ENCODE measurements at places on chromosomes 1 and 21.

DNA sequence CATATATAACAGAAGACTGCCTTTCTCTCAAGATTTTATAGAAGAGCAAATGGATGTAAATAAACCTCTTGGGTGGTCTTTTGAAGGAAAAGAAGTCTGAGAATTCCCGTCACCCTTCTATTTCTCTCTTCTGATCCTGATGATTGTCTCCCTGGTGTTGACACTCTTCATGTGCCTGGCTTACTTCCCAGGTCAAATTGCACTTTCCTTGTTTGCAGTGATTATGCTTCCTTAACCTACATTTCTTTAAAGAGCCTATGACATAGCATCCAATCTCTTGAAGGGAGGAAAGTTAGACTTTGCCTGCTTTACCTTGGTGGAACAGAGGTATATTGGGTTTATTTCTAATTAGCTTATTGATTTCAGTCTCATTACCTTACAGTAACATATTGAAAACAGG is 80.1 kb downstream of the LRRC53 start:
- no peak for DNase-seq

DNA sequence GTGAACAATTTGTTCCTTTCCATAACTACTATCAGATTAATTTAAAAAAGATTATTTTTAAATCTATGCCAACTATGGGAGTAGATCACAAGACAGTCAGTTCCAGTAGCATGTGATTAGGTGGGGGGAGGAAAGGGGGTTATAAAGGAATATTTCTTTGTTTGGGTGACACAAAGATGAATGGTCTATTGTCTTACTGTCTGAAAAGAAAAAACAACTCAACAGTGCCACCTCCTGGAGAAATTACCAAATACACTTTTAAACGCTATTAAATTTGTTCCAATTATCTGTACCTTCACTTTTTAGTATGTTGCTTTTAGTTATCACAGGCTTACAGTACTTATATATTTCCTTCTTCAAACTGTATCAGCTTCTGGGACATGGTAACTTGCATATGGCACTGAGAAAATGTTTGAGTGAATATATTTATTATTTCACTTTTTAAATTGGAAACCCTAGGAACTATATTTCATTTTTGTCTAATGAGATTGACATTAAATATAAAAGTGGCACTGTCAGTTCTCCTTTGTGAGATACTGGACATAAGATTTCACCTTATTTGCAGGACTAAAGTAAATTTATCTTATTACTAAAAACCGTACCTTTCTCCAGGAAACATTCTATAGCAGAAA is 1.7 kb upstream of the SORT1 start:
- DNase-seq: no peak

DNA sequence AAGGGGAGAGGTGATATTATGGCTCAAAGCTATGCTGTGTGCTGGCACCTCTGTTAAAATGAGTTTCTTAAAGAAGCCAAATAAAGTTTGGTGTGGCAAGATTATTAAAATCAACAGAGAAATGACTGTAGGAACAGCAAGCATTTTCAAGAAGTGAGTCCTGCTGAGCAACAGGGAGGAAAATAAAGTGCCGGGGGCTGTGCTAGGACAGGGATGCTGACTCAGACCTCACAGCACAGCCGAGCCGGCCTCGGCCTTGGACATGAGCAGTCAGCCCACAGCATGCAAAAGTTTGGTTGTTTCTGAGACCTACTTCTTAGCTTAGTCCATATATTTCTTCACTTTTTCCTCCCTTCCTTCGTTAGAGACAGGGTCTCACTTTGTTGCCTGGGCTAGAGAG is 19.2 kb downstream of the CNIH3 start:
- DNase-seq: no peak

GRCh38 chr1:245365095-245366020 is 210.6 kb downstream of the KIF26B start:
- DNase-seq: peak; percentile 69

DNA sequence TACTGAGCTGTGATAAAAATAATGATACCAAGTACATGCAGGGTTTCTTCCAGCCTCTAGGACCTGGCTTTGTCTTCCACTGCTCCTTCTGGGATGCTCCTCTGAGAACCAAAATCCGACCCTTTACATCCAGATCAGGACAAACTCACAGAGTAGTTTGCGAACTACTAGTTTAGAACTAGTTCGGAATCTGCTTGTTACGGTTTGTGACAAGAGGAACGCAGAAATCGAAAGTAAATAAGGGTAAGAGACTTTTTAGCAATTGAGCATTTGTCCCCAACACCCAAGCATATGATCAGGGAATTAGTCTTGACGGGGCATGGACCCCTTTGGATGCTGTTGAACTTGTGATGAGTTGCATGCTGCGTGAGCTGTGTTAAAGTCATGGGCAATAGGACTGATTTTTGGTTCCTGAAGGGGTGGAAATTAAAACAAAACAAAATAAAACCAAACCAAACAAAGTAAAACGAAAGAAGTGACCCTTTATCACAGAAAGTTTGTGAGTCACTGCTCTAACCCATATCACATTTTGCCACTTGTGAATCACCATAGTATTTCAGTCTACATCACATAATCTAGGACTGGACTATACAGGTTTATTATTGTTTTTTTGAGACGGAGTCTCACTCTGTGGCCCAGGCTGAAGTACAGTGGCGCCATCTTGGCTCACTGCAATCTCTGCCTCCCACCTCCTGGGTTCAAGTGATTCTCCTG is 35.7 kb upstream of the ERRFI1 start:
- no peak for DNase-seq

DNA sequence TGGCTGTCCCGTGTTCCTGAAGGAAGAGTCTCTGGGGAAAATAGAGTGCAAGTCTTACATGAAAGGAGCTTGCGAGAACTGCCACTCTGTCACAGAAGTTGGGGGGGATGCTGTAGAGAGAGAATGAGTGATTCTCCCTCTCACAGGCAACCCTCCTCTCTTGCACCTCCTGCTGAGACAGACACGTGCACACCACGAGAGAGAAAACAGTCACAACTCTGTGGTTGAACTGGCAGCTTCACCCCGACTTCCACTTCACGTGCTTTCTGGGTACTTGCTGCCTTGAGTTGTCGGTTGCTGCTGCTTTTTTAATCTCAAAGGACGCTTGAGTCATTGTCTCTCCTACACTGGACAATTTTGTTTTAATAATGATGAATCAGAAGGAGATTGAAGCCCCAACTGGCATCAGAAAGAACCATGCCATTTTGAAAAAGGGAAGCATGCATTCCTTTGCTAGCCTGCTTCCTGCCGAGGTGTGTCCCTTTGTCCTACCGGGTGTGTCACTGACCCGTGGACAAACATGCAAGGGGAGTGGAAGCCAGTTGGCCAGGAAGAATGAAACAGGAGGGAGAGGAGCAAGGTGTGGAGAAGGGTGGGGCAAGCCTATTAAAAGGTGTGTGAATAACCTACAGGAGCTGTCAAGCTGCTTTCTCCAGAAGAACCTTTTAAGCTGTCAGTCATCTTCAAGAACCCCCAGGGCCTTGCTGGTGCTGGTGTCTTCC is 164.2 kb downstream of the CACNA1E start:
- peak; percentile 7 for DNase-seq

Measured in thyroid gland (tissue), 4 donors.